Breast epithelium (tissue), 4 donors: ENCODE measurements at places on chromosomes 2 and 18. TPM values are rescaled to one million over a fixed set of nuclear protein-coding genes. Genes with fewer than 3 reads are reported as not detected.
A peak's percentile ranks its signal among the peaks of the same experiment; 100 is the strongest.

- DNase-seq = peak; percentile 31
Measured at GRCh38 chr2:12684471-12684936, 32.2 kb upstream of the TRIB2 start.

DNA sequence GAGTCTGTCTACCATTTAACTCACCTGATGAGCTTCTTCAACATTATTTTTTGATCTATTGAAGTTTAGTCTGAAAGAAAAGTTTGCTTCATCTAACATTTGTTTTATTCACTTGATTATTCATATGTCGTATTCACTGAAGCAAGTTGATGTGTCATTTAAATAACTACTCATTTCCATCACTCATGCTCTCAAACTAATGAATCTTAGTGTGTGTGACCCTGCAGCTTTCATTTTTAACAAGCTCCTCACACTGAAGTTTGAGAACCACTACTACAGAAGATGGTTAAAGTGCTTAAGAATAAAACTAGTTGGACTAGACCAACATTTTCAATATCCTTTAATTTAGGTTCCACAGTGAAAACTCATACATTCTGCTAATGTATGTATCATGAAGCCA is 1.8 kb upstream of the ABI2 start:
- no peak for DNase-seq

- DNase-seq = no peak
Measured at GRCh38 chr2:197777823-197778407, 7.2 kb downstream of the BOLL start.

DNA sequence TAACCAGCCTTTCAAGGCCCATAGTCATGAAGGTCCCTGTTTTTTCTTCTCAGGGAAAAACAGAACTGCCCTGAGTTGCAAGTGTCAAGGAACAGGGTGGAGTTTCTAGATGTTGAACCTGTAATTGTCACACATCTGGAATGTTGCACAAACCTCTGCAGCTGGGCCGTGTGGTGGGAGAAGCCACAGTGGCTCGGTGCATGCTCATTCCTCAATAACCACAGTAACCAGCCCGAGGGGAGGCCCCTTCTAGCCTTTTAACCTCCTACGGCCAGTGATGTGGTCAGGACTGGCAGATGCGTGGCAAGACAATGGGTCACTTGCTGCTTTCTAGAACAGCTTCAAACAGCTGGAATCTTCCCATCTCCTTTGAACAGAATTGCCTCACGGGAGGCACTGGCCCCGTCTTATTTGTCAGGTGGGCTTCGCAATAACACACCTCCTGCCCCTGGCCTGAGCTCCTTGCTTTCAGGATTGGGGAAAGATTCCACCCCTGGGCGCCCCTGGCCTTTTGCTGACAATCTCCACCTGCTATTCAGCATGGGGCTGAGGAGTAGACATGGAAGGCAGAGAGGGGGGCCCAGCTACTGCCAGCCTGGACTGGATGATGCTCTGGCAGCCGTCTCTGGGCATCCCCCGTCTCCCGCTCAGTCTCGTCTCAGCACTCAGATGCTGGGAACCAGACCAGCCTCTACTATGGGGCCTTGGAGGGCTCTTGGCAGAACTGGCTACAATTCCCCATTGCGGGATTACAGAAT is 102.9 kb downstream of the KLHL29 start:
- DNase-seq = peak; percentile 27

- peak; percentile 92 for DNase-seq
Measured at GRCh38 chr2:217331523-217332416, 471.9 kb upstream of the TNP1 start.

DNA sequence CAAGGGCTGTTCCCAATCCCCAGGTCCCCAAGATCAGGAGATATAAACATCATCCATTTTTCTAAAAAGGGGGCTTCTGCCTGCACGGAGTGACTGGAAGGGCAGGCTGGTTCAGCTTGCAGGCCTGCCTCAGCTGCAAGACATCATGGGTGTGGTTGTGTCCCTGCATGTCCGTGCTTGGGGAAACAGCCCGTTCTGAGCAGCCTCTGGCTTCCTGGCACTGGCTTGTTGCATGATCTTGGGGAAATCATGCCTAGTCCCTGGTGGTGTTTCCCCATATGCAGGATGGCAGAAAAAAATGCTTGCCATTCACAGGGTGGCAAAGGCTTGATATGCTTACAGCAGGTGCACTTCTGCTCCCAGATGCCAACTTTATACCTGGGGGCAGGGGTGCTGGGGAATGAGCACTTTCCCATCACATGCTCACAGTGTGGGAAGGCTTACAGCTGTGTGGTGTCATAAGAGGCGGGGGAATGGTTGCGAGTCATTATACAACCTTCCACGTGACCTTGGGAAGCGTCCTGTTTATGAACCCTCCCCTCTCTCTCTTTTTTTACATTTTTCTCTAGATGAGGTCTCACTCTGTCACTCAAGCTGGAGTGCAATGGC is 7.2 kb downstream of the PCARE start:
- DNase-seq = no peak

GRCh38 chr18:9281780-9282179 is 52.8 kb upstream of the TWSG1 start:
- no peak for DNase-seq

DNA sequence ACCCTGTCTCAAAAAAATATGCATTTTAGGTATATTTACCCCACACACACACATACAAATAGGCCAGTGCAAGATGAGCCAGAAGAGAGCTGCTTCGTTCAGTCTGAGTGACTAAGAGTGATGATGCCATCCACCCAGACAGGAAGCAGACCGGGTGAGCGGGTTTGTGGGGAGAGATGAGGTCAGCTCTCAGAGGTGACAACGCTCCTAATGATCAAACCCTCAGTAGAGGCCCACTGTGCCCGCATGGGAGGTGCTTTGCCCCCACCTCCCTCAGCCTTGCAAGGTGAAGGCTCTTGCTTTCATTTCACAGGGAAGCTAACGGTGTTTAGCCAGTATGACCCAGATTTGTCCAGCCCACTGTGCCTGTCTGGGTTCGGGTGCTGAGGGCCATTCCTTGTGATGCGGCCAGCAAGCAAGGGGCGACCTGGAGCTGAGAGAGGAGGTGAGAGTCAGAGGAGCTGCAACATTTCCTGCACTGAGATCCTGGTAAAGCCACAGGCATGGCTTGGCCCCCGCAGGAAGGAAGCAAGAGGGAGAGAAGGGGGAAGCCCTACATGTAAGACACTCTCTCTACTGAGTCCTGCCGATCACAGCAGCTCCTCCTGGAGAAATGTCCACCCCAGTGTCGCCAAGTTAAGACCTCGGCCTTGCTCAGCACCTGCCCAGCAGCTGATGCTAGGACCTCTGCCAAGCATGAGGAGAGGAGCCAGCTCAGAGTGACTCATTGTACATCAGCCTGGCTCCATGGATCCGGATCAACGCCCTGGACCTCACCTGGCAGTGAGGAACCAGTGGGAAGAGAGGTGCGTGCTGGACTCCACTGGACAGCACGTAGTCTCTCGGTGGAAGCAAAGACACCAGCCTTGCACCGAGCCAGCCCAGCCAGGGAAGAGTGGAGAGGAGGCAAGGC is 37.0 kb downstream of the NIFK start:
- DNase-seq = peak; percentile 57

- DNase-seq = no peak
Measured at GRCh38 chr18:46821856-46822711, 65.2 kb upstream of the ST8SIA5 start.

DNA sequence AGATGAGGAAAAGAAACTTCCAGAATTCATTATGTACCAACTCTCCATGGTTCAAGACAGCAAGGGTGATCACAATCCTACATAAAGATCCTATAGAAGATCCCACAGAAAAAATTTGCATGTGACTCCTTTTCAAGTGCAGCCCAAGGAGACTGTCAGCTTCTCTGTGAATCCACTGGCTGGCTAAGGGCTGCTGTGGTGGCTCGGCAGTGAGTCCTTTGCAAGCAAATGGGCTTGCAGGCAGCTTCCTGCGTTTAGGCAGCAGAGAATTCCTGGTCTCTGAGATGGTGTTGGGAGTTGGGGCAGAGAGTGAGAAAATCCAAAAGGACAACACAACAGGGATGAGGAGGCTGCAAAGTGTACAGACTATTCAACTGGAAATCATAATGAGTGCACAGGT is 43.4 kb downstream of the NABP1 start:
- DNase-seq = no peak

GRCh38 chr2:239245107-239245506 is 155.7 kb downstream of the HDAC4 start:
- DNase-seq = no peak

DNA sequence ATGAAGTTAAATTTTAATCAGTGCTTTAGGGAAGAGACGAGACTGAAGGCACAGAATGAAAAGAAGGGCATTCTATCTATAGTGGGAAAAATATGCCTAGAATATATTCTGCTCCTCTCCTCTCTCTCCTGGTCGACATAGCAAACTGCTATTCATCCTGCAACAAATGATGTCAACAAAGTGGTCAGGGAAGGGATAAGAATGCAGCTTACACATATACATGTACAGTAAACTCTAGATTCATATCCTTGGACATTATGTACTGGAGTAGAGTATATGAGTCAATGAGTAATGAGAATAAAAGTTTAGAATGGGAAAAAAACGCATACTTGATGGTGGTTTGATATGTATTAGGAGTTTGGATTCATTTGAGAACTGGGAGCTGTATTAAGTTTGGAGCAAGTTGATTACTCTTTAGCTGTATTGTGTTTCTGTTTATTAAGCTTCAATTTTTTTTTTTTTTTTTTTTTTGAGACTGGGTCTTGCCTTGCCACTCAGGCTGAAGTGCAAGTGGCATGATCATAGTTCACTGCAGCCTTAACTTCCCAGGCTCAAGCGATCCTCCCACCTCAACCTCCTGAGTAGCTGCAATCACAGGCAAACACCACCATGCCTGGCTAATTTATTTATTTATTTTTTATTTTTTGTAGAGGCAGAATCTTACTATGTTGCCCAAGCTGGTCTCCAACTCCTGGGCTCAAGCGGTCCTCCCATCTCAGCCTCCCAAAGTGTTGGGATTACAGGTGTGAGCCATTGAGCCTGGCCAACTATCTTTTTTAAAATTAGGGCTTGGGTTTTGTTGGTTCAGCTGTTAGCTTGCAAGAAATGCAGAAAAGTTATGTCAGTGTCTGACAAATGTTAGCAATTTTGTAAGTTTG is 53.8 kb downstream of the STAT1 start:
- no peak for DNase-seq

GRCh38 chr2:48369971-48370370 is 160.0 kb upstream of the STON1 start:
- no peak for DNase-seq

- no peak for DNase-seq
Measured at GRCh38 chr2:164560181-164560792, 61.0 kb downstream of the GRB14 start.

DNA sequence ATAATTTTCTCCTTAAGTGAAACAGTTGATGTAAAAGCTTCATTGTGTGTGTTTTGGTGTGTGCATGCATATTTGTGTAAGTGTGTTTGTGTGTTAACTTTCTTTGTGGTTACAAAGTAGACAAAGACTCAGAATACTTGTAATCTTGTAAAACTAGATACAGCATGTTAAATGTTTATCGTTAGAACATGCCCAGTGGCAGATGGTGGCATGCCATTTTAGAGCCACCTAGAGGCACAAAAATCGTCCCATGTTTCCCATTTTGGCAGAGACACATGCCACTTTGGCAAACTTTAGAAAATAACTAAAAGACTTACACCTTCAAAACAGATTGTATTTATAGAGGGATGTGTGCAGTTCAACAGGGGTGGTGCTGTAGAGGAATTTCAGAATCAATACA is 224.1 kb downstream of the LRP1B start:
- no peak for DNase-seq

- no peak for DNase-seq
Measured at GRCh38 chr2:17416884-17417391, 101.3 kb downstream of the RAD51AP2 start.

- DNase-seq = no peak
Measured at GRCh38 chr2:96952016-96952750, 34.2 kb downstream of the FAM178B start.

DNA sequence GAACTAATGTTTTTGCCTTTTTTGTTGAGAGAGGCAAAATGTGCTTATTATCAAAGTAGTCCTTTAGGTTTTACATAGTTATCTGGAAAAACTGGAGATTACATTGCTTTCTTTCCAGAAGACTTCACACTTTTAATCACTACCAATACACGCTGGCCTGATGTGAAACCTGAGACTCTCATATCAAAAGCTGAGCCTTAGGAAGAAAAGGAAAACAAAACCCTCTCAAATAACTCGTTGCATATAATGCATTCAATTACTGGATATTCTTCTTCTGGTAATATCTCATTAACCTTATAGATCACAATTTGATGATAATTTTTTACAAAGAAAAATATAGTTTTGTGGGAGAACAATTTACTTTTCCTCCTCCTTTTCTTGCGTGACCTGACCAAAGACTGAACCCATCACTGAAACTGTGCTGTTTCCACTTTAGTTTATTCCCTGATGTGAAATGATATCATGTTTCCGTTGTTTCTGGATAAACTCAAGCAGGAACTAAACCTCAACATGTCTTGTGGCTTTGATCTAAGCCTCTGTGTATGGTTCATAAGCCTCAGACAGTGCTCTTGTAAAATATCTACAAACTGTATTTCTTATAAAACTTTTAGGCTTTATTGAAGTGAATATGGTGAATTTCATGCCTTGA is 332.4 kb downstream of the GULP1 start:
- DNase-seq = no peak

DNA sequence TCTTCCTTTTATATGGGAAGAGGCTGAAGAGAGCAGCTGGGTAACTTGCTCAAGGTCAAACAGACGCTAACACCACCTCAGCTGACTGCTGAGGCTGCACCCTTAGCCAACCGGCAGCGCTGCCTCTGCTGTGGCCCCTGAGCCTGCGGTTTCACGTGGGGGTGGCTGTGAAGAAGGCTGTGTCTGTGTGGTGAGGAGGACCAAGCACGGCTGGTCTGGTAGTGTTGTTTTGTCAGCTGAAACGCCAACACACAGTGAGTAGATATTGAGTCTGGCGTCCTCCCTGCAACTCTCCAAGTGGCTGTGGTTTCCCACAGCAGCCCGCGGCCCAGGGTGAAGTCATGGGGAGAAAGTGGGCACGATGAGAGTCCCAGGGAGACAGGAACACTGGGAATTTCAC is 69.6 kb downstream of the THNSL2 start:
- no peak for DNase-seq

DNA sequence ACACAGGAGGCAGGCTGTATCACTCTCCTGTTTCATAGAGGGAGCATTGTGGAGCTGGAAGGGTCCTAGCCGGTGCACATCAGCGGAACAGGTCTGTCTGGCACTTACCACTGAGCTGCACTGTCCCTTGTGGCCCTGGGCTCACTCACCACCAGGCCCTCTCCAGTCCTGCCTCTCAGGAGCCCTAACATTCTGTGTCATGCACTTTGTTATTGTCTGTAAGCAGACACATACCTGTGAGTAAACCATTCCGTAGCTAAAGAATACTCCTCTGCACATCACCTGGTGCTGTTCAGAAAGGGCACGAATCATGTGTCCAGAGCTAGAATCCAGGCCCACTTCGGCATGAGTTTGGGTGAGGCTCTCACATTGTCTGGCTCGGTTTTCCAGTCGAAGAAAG is 93.6 kb downstream of the CRIM1 start:
- no peak for DNase-seq

Gene MYO7B
- total RNA-seq = 0.32 TPM

Gene DNAJB2
- 88.3 TPM for total RNA-seq

Gene HIBCH
- 31.8 TPM for total RNA-seq

Gene OSR1
- 40.0 TPM for total RNA-seq

Gene MAP4K4
- 89.1 TPM for total RNA-seq
